Stimulated activated CD8-positive, alpha-beta memory T cell treated with anti-CD3 and anti-CD28 coated beads, Interleukin-15, amount 100 ng/mL, for 4 hours (primary cell): ENCODE measurements at places on chromosomes 1 and 21.

DNA sequence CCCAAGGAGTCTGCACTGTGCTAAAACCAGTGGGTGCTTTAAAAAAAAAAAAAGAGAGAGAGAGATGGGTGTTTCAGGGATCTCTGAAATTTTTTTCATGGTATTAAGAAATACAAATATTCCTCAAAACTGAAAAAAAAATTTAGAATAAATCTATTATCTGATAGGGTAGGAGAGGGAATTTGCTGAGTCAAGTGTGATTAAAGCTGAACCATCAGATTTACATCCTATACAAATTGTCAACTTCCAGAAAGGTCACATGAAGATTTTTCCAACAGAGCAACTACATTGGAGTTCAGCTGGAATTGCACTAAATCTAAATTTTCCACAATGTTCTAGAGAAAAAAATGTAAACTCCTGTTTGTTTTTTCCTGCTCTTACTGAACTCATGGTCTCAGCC lies 79.3 kb upstream of the DSCAM start:
- DNase-seq, result no peak

DNA sequence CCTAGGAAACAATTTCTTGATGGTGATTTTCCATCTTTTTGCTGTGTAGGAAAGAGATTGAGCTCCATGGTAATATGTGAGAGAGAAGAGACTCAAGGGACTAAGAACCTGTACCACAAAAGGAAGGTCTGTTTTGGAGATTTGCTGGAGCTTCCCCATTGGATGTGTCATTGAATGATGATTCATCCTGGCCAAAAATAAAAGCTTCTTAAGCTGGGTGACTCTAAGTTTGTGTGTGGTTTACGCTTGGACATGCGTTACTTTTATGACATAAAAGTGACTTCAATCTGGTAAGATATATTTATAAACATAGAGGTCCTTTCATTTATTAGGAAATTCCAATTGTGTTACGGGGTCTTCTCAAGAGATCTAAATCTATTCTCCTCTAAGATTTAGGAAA lies 17.4 kb upstream of the IL19 start:
- DNase-seq, result no peak

GRCh38 chr1:111631502-111631901 lies 11.9 kb downstream of the RAP1A start:
- DNase-seq, result no peak

- DNase-seq, result no peak
These were observed 33.1 kb downstream of the DHCR24 start for GRCh38 chr1:54853793-54854370.

- DNase-seq, result no peak
These were observed 29.5 kb downstream of the KCNA3 start for GRCh38 chr1:110645211-110645610.

DNA sequence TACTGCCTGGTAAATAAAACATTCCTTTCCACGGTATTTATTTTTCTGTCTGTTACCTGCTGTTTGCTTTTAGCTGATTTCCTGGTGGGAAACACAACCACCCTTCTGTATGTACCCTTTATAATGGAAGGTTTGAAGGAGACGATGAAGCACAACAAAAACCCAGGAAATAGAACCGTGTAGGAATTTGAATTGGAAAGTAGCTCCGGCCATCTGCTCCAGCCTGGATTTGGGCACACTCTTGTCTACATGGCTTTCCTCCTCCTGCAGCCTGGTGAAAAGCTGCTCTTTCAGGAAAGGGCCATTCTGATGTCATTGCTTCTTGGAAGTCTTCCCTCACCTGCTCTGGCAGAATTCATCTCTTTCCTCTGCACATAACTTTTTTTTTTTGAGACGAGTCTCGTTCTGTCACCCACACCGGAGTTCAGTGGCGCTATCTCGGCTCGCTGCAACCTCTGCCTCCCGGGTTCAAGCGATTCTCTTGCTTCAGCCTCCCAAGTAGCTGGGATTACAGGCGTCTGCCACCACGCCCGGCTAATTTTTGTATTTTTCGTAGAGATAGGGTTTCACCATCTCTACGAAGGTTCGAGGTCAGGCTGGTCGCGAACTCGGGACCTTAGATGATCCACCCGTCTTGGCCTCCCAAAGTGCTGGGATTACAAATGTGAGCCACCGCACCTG lies 2.7 kb downstream of the AK4 start:
- DNase-seq, result no peak

DNA sequence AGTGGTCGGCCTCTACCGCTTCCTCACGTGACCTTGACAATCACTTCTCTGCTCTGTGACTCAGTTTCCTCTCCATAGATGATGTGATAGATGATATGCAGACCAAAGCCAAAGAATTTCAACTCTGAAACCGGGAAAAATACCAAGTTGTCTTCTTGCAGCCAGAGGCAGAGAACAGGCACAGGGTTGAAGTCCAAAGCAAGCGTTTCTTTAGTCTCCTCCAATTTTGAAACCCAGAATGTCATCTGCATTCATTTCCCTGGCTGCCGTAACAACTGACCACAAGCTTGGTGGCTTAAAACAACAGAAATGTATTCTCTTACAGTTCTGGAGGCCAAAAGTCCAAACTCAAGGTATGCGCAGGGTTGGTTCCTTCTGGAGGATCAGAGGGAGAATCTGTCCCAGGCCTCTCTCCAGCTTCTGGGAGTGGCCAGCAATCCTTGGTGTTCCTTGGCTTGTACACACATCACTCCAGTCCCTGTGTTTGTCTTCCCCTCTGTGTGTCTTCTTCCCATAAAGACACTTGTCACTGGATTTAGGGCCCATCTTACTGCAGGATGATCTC lies 30.3 kb upstream of the H6PD start:
- no peak for DNase-seq

DNA sequence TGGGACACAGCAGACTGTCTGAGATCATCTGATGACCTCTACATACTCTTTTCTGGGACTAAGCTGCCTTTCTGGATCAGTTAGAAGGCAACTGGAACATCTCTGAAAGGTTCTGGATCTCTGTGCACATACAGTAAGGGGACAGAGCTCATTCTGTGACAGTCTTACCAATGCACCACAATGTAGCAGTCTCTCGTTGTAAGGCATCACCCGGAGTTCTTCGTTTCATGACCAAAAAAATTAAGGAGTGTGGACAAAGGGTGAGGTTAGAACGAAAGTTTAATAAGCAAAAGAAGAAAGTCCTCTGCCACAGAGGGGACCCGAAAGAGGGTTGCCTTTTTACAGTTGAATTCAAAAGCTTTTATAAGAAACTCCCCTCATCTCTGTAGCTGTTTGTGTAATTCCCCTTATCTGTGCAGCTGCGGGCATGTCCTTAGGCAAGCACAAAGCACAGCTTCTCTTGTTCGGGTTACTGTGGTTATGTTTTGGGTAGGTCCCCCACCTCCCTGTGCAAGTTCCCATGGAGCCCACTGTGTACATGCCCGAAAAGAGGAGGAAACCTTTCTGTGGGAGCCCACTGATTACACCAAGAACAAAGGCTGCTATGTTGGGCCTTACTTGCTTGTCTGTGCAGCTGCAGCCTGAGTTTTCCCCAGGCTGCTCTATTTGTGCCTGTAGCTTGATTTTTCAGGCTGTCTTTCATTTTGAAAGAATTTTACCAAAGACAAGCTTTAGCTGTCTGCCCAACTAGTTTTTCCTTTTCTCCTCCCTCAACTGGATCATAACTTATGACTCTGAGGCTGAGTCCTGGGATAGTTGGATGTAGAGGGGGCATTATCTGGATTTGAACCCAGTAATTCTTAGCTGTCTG lies 53.1 kb upstream of the CACNA1E start:
- no peak for DNase-seq

GRCh38 chr1:110535985-110536384 lies 17.0 kb upstream of the KCNA10 start:
- DNase-seq, result no peak

- no peak for DNase-seq
These were observed 412.6 kb upstream of the RUNX1 start for GRCh38 chr21:35461700-35462099.

GRCh38 chr21:28522014-28522799 lies 470.5 kb downstream of the LTN1 start:
- no peak for DNase-seq

GRCh38 chr21:44576025-44576420 lies 2.5 kb downstream of the KRTAP10-4 start:
- DNase-seq, result no peak

GRCh38 chr1:107139833-107140702 lies 771 bp upstream of the NTNG1 start:
- no peak for DNase-seq

- no peak for DNase-seq
These were observed 251.4 kb downstream of the MATN1 start for GRCh38 chr1:30472009-30472408.

DNA sequence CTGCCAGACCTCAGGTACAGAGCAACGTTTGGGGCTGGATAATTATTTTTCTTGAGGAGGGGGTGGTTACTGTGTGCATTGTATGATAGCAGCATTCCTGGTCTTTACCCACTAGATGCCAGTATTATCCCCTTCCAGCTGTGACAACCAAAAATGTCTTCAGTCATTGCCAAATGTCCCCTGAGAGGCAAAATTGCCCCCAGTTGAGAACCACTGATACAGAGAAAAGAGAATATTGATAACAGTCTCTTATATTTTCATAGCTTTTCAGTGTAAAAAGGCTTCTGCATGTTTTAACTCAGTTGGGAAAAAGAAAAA lies 51.8 kb upstream of the SYT14 start:
- DNase-seq, result no peak

GRCh38 chr21:39400173-39400572 lies 45.4 kb downstream of the LCA5L start:
- no peak for DNase-seq

- DNase-seq, result no peak
These were observed 398.7 kb downstream of the SMYD3 start for GRCh38 chr1:246108278-246108925.

GRCh38 chr1:93516164-93516563 lies 68.2 kb downstream of the FNBP1L start:
- no peak for DNase-seq
